ENCODE measurements at places on chromosomes 12 and 14.

GRCh38 chr12:52280319-52280795, 5.9 kb downstream of the KRT86 start:
- peak; percentile 72 for DNase-seq

DNA sequence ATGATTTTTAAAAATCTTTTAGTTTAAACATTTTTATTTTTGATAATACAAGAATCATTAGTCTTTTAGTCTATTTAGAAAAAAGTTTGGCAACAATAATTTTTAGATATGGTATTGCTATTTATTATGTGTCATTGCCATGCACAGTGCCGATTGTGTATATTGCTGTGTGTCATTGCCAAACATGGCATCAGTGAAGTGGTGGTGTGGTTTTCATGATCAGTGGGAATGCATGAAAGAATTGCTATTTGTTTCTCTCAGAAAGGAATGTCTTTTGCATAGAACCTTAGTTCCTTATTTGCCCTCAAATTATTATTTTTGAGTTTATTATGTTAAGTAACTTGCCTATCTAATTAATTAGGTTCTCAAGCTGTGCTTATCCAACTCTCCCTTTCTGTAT, 397.5 kb upstream of the PDE3A start:
- no peak for DNase-seq

- no peak for DNase-seq
These were observed 347.4 kb downstream of the NPAS3 start for GRCh38 chr14:33285902-33286700.

DNA sequence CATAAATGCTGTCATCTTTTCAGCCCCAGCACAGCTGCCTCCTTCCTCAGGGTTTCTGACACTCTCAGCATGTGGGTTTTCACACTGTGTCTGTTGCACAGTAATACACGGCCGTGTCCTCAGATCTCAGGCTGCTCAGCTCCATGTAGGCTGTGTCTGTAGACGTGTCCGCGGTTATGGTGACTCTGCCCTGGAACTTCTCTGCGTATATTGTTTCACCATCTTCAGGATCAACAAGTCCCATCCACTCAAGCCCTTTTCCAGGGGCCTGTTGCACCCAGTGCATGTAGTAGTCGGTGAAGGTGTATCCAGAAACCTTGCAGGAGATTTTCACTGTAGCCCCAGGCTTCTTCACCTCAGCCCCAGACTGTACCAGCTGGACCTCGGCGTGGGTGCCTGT, 1210.6 kb downstream of the TMEM121 start:
- no peak for DNase-seq

DNA sequence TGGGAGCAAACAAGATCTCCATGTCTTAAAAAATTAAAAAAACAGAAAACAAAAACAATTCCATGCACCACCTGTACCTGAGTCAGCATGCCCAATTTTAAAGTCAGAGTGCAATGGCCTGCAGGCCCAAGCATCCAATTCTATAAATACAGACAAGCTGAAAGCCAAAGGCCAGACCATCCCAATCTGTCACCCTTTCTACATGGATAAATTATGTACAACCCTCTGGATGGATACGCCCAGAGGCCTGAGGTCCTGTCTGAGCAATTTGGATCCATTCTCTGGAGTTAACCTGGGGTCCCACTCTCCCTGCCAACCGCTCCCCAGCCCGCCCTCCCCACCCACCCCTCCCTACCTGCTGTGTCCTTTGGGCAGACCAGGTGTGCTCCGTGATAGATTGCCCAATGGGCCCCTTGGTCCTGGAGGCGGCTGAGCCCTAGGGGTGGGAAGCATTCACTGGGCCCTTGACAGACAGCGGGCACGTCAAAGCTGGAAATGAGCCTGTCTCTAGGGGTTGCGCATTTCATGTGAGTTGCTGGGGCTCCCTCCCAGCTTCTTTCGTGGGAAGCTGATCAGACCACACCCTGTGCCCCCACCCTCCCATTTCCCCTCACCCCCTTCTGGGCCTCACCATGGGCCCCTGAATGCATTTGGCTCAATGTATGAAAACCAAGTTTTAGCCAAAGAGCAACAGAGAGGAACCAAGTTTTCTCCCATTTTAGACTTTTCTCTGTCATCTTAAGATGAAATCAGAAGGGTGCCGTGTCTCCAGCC, 171.3 kb downstream of the BCL11B start:
- DNase-seq, result no peak

GRCh38 chr12:132766380-132767085, 4.9 kb upstream of the ANKLE2 start:
- peak; percentile 74 for DNase-seq

DNA sequence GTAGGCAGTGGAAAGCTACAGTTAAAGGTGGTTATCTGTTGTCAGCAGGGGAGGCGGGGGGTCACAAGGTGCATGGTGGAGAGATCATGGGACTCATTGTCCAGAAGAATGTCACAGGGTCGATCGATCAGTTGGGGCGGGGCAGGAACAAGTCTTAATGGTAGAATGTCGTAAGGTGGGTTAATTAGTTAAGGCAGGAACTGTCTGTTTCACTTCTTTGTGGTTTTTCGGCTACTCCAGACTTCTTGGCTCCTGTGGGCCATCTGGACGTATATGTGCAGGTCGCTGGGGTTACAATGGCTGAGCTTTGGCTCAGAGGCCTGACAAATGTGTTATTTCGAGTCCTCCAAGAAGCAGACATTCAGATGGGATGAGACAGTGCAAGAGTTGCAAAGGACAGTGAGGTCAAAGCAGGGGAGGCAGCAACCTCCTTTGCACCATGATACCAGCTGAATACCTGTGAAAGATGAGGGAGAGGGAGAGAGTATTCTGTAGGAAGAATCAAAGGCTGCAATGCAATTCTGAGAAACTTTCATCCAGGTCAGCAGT, 246.9 kb upstream of the TMEM132C start:
- DNase-seq, result no peak

DNA sequence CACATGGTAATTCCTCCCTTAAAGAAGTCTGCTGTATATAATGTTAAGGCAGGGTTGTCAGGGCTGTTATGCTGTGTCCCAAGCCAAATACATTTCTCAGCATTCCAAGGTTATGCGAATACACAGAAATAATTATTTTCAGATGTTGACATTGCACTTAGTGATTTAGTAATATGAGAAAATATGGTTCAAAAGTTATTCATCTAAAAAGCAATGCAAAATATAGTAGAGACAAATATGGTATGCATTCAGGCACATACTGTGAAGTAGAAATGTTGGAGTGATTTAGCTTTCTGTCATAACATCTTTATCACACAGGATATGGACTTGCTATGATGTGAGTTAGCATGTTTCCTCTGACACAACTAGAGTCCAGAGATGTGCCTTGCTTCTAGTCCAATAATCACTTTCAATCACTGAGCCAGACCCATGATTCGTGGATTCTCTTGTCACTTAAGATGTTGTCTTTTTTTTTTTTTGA, 70.0 kb downstream of the PDE3A start:
- DNase-seq, result no peak

GRCh38 chr14:75025082-75025481, 22.4 kb downstream of the EIF2B2 start:
- no peak for DNase-seq

GRCh38 chr14:69500736-69501135, 16.2 kb downstream of the PLEKHD1 start:
- no peak for DNase-seq

DNA sequence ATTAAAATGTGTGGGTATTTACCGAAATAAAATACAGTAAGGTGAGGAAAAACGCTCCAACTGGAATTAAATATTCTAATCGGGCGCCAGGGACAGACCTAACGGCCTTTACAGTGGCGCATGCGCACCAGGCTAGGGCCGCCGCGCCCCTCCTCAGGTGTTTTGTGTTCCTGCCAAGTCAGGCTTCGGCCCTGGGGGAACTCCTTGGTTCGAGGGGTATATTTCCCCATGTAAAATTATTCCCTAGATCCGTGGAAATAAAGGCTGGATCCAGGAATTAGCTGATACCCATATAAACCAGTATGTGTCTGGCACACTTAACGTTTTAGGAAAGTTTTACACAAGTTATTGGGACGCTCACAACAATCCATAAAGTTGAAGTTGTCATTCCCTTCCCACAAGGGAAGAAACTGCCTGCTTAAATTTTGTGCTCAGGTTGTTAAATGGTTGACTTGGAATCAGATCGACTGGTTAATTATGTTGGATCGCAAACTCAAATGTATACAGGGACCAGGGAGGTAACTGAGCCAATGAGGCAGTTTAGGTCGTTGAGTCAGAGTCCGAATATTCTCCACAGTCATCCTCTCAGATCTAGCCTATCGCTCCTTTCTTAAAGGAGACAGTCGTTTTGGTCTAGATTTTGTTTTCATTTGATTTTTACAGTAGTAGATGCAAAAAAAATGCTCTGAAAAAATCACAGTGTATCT, 621 bp upstream of the ANAPC7 start:
- DNase-seq, result peak; percentile 78

- no peak for DNase-seq
These were observed 475.0 kb downstream of the GLT1D1 start for GRCh38 chr12:129328235-129328634.

- DNase-seq, result no peak
These were observed 105.1 kb upstream of the AMIGO2 start for GRCh38 chr12:47184813-47185212.

DNA sequence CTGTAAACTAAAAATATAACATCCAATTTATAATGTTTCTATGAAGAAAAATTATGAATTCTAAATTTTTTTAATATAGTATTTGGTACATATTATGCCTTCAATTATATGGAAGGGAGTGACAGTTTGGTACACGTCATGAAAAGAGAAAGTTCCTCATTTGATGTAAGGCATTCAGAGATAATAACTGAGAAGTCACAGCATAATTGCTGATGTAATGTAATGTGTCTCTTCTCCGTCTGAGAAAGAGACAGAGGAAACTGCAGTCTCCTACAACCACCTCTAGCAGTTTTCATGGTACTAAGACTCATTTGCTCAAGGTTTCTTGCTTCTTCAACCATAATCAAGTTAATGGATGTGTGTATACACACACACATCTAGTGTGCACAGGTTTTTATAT, 2.3 kb upstream of the CD69 start:
- no peak for DNase-seq

DNA sequence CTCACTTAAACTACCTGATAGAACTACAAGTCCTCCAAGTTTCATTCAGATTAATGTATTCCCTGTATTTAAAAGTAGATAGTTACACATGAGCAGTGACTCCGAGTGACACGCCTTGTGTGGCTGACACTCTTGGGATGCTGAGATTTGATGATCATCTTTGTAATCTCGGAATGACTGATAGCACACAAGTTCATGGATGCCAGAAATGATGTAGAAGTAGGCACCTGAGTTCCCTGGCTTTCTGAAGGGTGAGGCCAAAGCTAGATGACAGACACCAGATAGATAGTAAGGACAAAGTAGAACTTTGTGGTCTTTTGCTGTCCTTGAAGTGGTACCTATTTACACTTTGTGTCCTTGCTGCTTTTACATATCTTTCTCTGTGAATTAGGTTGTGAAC, 491.2 kb downstream of the PCNX1 start:
- DNase-seq, result no peak

DNA sequence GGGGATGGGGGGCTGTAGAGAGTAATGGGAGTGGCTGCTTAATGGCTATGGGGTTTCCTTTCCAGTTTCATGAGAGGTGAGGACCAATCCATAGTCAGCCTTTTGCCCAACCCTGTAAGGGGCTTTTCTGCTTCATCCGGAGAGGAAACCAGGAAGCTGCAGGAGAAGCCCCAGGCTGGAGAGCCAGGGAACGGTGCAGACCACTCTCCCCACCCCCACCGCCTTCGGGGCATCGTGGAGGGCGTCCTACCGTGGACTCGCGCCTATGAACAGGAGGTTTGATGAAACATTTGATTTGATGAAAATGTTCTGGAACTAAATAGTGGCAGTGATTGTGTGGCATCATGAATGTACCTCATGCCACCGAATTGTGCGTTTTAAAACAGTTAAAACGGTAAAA, 204.3 kb upstream of the DIO3 start:
- peak; percentile 39 for DNase-seq

- DNase-seq, result no peak
These were observed 68.2 kb upstream of the MDM1 start for GRCh38 chr12:68400226-68400829.

DNA sequence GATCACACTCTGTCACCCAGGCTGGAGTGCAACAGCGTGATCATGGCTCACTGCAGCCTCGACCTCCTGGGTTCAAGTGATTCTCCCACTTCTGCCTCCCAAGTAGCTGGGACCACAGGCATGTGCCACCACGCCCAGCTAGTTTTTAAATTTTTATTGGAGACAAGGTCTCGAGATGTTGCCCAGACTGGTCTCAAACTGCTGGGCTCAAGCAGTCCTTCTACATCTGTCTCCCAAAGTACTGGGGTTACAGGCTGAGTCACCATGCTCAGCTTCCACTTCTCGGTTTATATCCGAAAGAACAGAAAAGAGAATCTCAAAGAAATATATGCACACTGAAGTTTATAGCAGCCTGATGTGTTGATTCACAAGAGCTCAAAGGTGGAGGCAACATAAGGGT, 107.5 kb downstream of the SCARB1 start:
- DNase-seq, result no peak

DNA sequence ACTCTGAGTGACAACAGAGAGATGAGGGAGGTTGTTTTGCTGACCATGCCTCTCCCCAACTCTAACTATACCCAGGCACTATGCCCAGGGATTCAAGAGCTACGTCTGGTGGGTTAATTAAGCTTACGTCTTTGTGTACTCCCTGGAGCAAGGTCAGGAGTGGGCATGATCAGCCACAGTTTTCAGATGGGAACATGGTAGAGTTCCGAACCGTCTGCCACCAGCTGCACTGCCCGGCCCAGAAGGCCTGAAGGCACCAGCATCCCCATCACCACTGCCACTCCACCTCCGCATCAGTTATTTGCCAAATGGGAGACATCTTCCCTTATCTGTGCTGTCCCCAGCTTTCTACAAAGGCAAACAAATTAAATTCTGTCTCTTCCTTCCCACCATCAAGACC, 11.1 kb upstream of the GPX2 start:
- peak; percentile 13 for DNase-seq

GRCh38 chr14:60658211-60658690, 9.0 kb upstream of the SIX1 start:
- no peak for DNase-seq

GRCh38 chr14:20190596-20190995, at the start of gene OR11G2:
OR11G2 (plus strand) TSS chr14:20190896; CDS start chr14:20197438, 6,542 bp downstream.
- DNase-seq, result no peak

DNA sequence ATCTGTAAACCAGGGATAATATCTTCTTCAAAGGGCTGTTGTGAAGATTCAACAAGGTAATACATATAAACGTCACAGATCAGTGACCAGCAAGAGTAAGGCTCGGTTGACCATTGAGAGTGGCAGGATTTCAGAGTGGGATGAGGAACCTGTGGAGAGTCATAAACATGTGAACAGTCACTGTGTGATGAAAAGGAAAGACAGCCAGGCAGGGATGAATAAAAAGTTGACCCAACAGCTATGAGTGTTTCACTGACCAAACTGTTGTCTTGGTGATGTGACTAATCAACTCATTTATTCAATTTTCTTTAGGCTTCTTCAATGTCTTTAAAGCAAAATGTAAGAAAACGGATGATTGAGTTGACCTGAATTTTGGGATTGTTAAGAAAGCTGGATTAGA, 8.6 kb upstream of the FRMD6 start:
- DNase-seq, result no peak

DNA sequence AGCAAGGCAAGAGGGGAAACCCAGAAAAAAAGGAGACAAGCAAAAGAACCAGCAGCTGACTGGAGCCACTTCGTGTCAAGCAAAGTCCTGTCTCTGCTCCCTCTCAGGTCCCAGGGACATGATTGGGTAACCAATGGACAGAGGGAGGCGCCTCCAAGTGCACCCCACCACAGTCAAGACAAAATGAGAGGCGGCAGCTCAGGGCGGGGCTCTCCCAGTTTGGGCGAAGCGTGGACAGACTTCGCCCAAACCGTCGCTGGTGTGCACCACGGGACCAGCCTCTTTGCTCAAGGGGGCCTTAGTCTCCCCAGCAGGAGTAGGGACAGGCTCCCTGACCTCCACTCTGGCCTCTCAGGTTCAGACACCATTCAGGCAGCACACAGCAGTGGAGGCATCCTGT, 1.5 kb upstream of the BEGAIN start:
- DNase-seq, result peak; percentile 34
